Activated B cell treated with CpG ODN at 0.5 μM for 24 hours (primary cell): ENCODE measurements at places on chromosomes 16 and 17.

- H3K27ac ChIP-seq: no peak overlapping the region
- no peak for DNase-seq
- H3K36me3 ChIP-seq: peaks cover 18% of the 10 kb centered on the region
- H3K4me1 ChIP-seq: no peaks in the 10 kb centered on the region
Measured at GRCh38 chr17:64155129-64155528, 25.2 kb upstream of the ERN1 start.

GRCh38 chr16:87068762-87069150 lies 248.4 kb downstream of the C16orf95 start:
- peaks cover 11% of the 10 kb centered on the region for H3K4me1 ChIP-seq
- H3K27ac ChIP-seq: no peak overlapping the region
- DNase-seq: no peak
- H3K27me3 ChIP-seq: peaks cover 10% of the 10 kb centered on the region

GRCh38 chr17:65679165-65679845 lies 117.9 kb upstream of the AXIN2 start:
- H3K4me3 ChIP-seq: no peak overlapping the region
- no peaks in the 10 kb centered on the region for H3K27me3 ChIP-seq
- no peaks in the 10 kb centered on the region for H3K36me3 ChIP-seq
- H3K27ac ChIP-seq: no peak overlapping the region

DNA sequence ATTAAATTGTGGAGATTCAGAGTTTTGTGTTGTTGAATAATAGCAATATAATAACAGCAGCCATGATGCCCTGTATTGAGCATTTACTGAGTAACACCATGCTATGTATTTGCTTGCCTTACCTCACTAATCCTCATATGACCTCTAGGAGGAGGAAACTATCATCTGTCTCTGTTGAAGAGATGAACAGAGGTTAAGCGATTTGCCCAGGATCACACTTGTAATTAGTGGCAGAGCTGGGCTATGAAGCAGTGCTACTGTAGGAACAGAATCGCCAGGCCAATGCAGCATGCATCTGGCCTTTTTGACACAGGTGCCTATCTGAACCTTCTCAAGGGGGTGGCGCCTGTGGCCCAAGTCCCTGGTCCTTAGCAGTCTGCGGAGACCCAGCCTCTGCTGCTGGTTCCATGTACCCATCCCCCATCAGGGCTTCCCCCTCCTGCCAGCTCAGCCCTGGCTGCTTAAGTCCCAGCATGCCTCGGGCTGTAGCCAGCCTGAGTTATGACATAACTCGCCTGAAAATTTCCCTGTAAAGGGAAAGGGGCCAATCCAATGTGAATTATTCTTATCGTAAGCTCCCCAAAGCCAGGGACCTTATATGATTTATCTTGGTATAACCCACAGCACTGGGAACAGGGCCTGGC lies 50.4 kb upstream of the HS3ST2 start:
- no peak overlapping the region for H3K27ac ChIP-seq
- no peak for DNase-seq
- H3K4me1 ChIP-seq: no peaks in the 10 kb centered on the region
- H3K36me3 ChIP-seq: no peaks in the 10 kb centered on the region
- H3K4me3 ChIP-seq: no peak overlapping the region
